ENCODE measurements at places on chromosomes 6 and 20.

DNA sequence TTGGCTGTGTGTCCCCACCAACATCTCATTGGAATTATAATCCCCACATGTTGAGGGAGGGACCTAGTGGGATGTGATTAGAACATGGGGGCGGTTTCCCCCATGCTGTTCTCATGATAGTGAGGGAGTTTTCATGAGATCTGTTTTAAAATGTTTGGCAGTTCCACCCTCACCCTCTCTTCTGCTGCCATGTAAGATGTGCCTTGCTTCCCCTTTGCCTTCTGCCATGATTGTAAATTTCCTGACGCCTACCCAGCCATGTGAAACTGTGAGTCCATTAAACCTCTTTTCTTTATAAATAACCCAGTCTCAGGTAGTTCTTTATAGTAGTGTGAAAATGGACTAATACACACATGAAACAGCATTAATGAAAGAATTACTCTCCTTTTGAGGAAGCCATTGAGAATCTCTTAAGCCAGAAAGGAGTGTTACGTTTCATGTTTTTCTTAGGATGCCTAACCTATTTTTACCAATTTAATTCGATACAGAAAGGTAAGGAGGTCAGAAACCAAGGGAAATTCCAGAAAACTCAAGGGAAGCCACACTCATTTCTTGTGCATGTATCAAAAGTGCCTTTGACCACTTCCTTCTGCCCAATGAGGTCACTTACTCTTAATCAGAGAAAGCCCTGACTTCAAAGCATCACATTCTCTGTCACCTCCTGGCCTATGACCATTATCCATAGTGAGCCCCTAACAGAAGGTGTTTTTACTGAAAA lies 24.7 kb upstream of the HINT3 start:
- DNase-seq = no peak

DNA sequence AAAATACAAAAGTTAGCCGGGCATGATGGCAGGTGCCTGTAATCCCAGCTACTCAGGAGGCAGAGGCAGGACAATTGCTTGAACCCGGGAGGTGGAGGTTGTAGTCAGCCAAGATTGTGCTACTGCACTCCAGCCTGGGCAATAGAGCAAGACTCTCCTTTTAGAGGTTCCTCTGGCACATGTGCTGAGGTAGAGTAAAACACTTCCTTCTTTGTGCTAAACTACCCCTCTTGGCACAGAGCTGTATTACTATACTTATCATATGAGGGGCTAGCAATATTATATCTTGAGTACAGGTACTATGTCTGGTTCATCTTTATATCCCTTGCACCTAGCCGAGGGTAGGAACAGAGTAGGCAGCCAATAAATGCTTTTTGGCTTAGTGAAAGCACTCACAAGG lies 40.2 kb upstream of the SAMHD1 start:
- no peak for DNase-seq

GRCh38 chr6:133241901-133242636 lies 912 bp downstream of the EYA4 start:
- DNase-seq = no peak

- DNase-seq = no peak
These were observed 1.9 kb downstream of the FAM83C start for GRCh38 chr20:35290186-35290886.

GRCh38 chr20:24917797-24918578 lies 31.1 kb upstream of the CST7 start:
- DNase-seq = peak; percentile 14

- no peak for DNase-seq
These were observed 8.0 kb upstream of the EPM2A start for GRCh38 chr6:145743332-145743731.

DNA sequence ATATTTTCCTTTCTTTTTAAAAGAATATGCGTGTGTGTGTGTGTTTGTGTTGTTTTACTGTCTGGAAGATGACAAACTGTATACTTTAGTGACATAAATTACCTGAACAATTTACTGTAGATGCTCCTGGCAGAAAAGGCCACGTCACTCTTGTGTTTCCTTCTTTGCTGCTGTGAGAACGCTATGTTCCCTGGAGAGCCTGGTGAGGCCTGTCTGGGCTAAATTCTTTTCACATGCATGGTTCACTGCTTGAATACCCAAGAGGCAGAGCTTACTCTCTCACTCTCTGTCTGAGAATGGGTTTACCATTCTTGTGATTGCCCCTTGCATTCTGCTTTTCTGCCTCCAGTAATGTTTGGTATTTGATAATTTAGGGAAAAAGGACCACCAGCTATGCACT lies 64.3 kb downstream of the EDN1 start:
- DNase-seq = no peak

- DNase-seq = no peak
These were observed 9.6 kb upstream of the BEND3 start for GRCh38 chr6:107124934-107125348.

DNA sequence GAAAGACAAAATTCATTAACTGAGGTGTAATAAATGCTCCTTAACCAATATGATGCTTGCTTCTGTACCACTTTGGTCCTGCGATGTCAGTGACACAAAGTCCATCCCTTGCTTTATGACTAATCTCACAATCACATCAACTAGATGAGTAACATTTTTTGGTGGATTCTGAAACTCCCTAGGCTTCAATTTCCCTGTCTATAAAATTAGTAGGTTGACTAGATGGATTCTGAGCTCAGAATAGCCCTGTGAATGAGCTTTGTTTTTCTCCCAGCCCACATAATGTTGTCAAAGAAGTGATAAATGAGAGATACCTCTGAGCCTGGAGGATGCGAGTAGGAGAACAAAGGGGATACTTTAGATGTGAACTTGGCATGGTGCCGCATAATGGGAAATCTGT lies 9.1 kb downstream of the TXLNB start:
- no peak for DNase-seq

- DNase-seq = no peak
These were observed 4.5 kb downstream of the LRRC1 start for GRCh38 chr6:53799340-53799739.

DNA sequence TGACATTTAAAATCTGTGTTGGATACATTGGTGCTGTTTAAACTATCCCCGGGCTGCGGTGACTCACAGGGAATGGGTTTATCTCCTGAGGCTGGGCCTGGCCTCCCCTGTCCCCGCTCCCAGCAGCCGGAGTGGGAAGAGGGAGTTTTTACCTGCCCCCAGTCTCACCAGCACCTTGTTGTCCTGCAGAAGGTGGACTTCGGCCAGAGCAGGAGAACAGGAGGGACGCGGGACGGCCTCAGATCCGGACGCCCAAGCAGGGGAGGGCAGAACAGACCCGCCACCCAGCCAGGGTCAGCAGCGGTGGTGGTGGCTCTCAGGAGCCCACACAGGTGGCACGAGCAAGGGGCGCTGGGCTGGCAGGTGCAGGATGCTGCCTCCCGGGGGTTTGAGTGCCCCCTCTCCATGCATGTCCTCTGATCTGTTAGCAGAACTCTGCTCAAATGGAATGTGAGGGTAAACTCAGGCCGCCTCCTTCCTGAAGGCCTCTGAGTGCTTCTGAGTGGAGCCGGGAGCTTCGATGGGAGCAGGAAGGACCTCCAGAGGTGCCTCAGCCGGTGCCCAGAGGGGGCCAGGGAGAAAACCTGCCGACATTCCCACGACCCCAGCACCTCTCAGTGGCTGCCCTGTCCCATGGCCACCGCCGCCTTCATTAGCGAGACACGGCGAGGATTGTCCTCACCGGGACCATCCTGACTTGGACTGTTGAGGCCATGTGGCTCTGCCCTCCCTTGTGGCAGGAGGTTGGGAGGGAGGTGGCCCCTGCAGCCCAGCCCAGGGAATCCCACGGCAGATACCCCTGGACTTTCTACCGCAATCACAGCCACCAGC lies 43.4 kb upstream of the MRGBP start:
- no peak for DNase-seq

- DNase-seq = no peak
These were observed 13.3 kb upstream of the NXT1 start for GRCh38 chr20:23337312-23337711.

DNA sequence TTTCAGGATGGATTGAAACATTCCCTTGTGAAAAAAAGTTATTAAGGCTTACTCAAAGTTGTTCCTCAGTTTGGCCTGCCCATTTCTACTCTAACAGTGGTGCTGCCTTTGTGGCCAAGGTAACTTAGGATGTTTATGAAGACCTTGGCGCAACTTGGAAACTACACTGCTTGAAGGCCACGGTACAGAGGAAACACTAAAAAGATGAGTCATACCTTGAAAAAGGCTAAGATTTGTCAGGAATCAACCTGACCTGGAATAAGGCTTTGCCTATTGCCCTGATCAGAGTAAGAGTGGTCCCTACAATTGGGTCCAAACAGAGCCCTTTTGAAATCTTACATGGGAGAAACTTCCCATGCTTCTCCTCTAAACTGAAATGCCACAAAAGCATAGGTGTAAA lies 119.9 kb upstream of the MOCS1 start:
- no peak for DNase-seq

- no peak for DNase-seq
These were observed 131.9 kb downstream of the UST start for GRCh38 chr6:148878683-148879082.

- DNase-seq = no peak
These were observed 37.1 kb upstream of the B4GALT5 start for GRCh38 chr20:49750611-49751396.

GRCh38 chr20:10985536-10985935 lies 311.7 kb upstream of the JAG1 start:
- no peak for DNase-seq

- DNase-seq = no peak
These were observed 2.1 kb upstream of the RPS12 start for GRCh38 chr6:132812255-132812732.

DNA sequence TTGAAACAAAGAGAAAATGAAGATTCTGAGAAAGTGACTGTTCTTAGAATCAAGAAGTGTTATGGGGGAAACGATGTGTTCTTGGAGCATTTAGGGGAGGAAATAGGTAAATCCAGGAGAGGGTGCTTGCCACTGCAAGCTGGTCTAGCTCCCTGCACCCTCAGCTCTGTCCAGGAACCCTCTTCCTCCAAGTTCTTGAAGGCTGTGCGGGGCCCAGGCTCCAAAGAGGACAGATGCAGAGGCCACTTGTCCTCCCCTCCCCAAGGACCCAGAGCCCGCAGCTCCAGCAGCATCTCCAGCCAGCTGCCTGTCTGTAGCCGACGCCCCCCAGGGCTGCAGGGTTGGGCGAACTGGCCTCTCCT lies 87.9 kb downstream of the CDC5L start:
- no peak for DNase-seq

DNA sequence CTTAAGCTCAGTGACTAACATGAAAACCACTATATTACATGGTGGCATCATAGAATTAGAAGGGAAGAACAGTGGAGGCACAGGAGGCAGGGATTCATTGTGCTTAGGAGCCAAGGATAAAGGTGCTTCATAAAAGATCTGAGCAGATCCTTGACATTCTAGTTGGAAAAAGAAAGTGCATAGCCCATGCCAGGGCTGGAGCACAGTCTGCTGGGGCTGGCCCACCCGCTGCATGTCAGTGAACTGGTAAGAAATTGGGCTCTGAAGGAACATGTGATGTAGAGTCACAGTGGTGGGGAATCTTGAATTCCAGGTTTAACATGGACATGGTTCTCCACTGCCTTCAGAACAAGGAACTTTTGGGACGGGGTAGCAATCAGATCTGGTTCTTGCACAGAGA lies 20.4 kb downstream of the MYLIP start:
- DNase-seq = no peak

GRCh38 chr6:121967631-121968030 lies 431.8 kb upstream of the HSF2 start:
- DNase-seq = no peak

DNA sequence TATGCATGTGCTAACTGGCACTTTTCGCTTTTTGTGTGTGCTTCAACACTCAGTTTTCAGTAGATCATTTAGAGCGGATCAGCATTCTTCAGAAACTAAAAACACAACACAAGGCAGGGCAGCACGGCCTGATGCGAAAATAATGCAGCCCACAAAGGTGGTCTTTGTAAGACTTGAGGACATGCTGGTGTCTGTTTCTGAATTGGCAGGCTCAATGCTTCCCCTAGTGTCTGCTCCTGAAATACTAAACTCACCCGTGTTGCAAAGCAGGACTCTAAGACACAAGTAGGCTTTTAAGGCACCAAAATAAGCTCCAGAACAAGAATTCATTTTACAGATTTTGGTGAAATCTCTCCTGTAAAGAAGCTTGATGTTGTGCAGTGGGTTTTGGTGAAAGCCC lies 676.5 kb downstream of the TENT5A start:
- DNase-seq = no peak

- DNase-seq = no peak
These were observed 7.3 kb upstream of the LBP start for GRCh38 chr20:38338849-38339520.

- DNase-seq = no peak
These were observed 35.7 kb upstream of the ZMYND8 start for GRCh38 chr20:47392015-47392720.

GRCh38 chr6:143575440-143575839 lies 63.9 kb upstream of the FUCA2 start:
- DNase-seq = peak; percentile 65

- peak; percentile 8 for DNase-seq
These were observed 7.9 kb downstream of the EPB41L1 start for GRCh38 chr20:36162272-36162966.

DNA sequence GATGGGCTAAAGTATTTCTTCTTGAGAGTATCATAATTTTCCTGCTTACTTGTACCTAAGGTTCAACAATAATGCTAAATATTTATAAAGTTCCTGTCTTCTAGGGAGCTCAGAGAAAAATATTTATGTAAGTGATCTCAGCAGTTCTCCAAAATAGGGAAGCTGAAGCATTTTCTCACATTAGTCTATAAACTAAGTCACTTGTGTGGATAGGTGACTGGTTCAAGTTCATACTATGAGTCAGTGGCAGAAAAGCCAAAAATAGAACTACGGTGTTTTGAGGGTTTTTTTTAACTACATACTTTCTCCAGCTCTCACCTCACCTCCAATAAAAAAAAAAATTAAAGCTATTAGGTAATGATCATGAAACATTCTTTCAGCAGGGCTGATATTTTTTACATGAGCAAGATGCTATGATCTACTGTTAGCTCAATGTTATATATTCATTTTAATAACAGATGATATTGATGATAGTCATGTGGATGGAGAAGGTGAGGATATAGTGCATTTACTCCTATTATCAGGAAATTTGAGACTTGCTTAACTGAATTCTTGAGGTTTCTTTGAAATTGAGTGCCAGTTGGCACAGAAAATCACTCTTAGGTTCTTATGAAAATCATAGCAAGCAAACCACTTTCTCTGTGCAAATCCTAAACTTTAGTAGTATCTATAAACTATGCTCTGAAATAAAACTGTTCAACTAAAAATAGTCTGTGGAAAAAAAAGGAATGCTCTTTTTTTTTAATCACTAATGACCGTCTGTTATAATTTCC lies 4.1 kb upstream of the MOXD1 start:
- DNase-seq = no peak

- no peak for DNase-seq
These were observed 3.6 kb upstream of the HINT3 start for GRCh38 chr6:125952764-125953501.

DNA sequence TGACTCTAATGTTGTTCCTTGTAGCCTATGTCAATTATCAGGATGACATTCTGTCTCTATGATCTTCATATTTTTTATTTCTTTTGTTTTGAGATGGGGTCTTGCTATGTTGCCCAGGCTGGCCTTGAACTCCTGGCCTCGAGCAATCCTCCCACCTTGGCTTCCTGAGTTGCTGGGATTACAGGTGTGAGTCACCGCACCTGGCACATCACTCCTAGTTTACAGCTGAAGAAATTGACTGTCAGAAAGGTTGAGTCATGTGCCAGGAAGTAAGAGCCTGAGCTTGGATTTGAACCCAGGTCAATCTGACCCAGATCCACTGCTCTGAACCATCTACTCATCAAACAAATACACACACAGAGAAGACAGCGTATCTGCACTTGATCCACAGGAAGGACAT lies 14.4 kb downstream of the PPP1R3G start:
- DNase-seq = no peak
